ENCODE measurements at places on chromosomes 7 and 10.

GRCh38 chr10:6918305-6918704 is 338.2 kb upstream of the PRKCQ start:
- DNase-seq = no peak

- DNase-seq = no peak
These were observed 325.6 kb downstream of the SORCS3 start for GRCh38 chr10:104966563-104967297.

DNA sequence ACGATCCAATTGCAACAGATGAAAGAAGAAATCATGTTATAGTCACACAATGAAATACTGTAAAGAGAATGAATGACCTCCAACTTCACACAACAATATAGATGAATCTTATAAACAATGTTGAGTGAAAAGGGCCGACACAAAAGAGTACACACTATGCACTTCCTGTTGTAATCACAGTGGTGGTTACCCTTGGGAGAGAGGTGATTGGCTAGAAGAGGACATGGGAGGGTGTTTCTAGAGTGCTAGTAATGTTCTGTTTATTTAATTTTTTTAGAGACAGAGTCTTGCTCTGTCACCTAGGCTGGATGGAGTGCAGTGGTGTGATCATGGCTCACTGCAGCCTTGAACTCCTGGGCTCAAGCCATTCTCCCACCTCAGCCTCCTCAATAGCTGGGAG is 82.5 kb downstream of the NDUFB2 start:
- no peak for DNase-seq

DNA sequence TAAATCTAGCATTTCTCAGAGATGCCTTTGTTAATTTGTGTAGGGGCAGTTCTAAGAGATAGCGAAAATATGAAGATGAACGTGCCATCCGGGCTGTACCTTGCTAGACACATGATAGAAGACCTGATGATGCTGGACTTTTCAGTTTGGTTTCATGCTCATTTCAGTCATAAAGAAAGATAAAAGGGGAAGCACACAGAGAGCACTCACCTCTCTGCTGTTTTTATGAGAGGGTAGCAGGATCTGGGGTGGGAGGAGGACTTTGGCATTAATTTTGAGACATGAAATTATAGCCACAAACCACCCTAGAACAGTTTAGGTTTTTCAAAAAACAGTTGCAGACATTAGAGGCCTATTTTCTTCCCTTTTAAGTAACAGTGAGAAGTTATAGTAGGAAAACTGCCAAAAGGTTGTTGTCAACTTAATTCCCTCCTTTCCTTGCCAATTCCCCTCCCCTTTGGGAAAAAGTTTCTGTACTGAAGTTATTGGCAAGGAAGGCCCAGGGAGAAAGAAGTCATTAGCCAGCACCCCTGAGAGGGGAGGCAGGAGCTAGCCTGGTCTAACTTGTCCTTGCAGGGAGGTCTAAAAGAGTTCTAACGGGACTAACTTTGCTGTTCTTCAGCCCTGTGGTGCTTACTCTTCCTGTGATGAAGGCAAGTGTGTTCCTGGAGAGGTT is 2.6 kb downstream of the ST7 start:
- DNase-seq = no peak

Data from NCI-H187 (cell line).